ENCODE measurements at places on chromosomes 5 and 9. TPM values are rescaled to one million over a fixed set of nuclear protein-coding genes. Genes with fewer than 3 reads are reported as not detected.
A peak's percentile ranks its signal among the peaks of the same experiment; 100 is the strongest.

GRCh38 chr9:127588740-127589506 is 23.2 kb upstream of the STXBP1 start:
- DNase-seq, result no peak

- no peak for DNase-seq
Observed at GRCh38 chr9:108978205-108978604, 35.1 kb downstream of the CTNNAL1 start.

DNA sequence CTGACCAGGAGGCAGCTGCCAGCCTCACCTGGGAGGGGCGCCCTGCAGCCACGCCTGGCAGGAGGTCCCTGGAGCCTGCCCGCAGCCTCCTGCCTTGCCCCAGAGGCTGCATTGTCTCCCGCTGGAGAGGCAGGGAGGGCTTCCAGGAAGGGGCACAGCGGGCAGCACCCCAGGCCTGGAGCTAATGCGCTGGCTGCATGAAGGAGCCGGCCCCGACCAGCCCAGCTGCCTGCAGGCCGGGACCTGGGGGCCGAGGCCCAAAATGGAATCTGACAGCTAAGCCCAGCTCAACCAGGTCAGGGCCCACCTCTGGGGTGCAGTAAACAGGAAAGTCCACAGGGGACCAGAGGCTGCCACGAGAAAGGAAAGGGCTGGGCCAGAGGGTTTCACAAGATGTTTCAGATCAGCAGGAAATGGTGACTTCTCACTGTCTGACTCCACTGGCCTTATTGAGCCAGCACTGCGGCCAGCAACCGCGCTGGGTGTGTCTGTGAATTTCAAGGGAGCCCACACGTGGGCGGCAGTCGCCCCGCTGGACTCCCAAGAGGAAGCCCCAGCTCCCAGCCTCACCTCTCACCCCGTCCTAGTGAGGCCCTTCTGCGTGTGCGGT is 18.6 kb upstream of the NOTCH1 start:
- no peak for DNase-seq

FOXD1 gene
- 0.58 TPM for total RNA-seq

- no peak for DNase-seq
Observed at GRCh38 chr5:5217371-5217770, 77.2 kb downstream of the ADAMTS16 start.

- no peak for DNase-seq
Observed at GRCh38 chr9:120941046-120941770, 14.6 kb upstream of the TRAF1 start.

GRCh38 chr5:6417657-6418056 is 31.0 kb upstream of the UBE2QL1 start:
- DNase-seq, result no peak

IFNB1 gene
- not detected for total RNA-seq

FCN2 gene
- total RNA-seq, result not detected

- no peak for DNase-seq
Observed at GRCh38 chr5:56492812-56493211, 259.7 kb upstream of the ANKRD55 start.

GRCh38 chr5:54671111-54671531 is 153.6 kb downstream of the SNX18 start:
- DNase-seq, result no peak

GRCh38 chr5:141966275-141966962 is 2.5 kb upstream of the RNF14 start:
- DNase-seq, result no peak

NRARP gene
- 6.3 TPM for total RNA-seq

DNA sequence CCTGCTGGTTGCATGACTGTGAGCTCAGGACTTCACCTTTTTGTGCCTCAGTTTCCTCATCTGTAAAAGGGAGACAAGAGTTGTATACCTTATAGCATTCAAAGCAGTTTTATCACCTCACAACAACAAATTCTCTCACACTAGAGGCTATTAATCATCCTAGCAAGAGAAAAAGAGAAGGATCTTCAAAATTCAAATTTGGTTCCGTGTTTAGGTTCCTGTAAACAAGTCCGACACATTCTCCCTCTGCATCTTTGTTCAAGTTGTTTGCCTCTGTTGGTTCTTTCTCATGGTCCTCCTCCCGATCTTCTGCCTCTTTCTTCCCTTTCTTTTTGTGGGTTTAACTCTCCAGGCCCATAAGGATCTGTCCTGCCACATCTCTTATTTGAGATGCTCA is 218.0 kb downstream of the PIK3R1 start:
- DNase-seq, result no peak

DNA sequence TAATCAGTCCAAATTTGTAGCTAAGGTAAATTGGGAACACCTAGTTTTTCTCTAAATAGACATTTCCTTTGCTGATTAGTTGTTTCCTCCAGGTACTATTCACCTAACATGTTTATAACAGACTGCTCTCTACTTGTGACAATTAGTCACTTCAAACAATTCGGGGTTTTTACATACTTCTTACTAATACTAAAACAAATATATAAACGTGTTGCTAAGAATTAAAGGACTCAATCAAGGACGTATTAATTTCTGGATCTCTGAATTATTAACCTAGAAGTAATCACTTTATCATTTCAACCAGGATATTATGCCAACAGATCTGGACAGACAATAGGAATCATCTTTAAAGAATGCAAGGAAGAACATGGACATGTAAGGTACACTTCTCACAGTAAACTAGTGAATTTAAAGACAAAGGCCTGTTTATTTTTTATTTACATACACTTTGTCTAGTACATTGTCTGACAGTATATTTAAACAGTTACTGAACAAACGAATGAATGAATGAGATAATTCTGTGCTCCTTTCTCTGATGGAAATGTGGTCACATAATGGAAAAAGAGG is 22.3 kb downstream of the PJA2 start:
- no peak for DNase-seq

DNA sequence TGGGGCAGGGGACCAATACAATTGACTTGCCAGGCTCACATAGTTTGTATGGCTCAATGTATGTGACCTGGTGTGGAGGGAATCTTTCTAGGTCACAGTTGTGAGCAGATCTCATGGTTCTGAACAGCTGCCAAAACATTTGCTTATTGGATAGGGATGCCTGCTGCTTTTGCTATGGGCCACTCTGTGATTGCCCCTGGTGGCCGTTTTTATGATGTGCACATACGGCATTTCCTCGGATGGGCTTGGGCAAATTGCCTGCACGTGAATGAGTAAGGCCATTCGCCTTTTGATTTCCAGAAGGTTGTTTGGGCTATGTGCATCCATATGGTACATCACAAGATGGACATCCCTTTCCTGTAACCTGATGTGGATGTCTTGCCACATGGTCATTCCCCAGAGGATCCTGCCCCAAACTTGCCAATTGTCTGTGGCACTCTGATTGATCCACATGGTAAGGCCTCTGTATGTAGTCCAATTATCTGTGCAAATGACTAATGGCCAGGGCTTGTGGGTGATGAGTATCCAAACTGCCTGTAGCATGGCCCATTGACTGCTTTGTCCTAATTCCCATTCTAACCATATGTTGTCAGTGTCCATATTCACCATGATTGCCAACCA is 10.7 kb upstream of the SLC22A4 start:
- DNase-seq, result no peak

- no peak for DNase-seq
Observed at GRCh38 chr5:123264394-123264793, 158.8 kb downstream of the CEP120 start.

CPEB4 gene
- 26.4 TPM for total RNA-seq

DNA sequence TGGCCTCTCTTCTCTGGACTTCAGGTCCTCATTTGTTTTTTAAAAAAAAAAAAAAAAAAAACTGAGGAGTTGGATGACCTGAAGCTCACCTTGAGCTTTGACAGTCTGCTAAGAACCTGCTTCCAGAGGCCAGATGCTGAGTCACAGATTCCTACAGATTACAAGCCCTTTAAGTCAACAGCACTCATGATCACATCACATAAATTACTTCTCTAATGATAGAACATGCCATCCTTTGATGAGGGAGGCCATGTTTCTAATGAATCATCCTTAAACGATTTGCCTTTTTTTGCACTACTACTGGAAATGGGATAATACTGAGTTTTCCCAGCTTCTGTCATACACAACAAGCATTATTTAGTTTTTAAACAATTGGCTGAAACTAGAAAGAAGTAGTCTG is 34.2 kb upstream of the MYOT start:
- DNase-seq, result no peak

- no peak for DNase-seq
Observed at GRCh38 chr5:77031891-77032290, 1.7 kb downstream of the AGGF1 start.

DNA sequence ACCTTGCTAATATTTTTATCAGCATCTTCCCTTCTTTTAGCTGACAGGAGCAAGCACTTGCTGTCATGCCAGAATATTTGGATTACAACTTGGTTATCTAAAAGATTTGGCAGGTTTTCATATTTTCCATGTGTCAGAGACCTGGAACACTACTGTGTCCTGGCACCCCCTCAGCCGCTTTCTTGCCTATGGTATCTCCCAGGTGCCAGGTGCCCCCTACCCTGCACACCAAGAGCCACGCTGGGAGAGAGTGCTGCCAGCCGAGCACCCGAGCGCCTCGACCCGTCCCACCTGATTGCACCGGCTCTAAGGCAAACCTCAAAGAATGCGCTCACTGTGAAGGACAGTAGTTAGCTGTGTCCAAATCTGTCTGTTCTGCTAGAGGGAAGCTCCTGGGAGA is 84.8 kb downstream of the GTF3C4 start:
- no peak for DNase-seq

DNA sequence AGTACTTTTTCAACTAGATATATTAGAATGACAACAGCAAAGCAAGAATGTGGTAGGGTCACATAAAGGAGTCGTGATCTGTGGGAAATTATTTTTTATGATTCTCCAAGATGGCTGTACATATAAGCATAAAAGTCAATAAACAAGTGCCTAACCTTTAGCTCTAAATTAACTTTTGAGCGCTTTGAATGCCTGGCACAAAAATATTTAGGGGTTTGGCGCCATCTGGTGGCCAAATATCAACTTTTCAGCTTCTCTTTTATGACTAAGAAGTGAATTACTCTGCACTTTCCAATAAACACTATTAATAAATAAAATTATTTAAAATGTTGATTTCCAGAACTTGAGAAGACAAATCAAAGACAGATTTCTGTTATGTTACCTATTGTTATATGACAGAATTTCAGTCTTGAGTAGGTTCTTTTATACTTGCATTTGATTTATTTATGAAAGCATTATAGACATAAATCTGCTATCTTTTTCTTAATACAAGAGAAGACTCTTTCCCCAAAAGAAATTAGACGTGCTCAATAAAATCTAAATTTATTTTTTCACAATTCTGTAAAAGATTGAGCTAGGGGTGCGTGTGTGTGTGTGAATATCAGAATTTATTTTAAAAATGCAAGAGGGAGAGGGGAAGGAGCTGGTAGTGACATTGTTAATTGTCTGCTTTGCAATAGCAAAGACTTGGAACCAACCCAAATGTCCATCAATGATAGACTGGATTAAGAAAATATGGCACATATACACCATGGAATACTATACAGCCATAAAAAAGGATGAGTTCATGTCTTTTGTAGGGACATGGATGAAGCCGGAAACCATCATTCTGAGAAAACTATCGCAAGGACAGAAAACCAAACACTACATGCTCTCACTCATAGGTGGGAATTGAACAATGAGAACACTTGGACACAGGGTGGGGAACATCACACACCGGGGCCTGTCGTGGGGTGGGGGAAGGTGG is 36.7 kb upstream of the ARRDC3 start:
- DNase-seq, result peak; percentile 31

SGCD gene
- total RNA-seq, result 106 TPM

DNA sequence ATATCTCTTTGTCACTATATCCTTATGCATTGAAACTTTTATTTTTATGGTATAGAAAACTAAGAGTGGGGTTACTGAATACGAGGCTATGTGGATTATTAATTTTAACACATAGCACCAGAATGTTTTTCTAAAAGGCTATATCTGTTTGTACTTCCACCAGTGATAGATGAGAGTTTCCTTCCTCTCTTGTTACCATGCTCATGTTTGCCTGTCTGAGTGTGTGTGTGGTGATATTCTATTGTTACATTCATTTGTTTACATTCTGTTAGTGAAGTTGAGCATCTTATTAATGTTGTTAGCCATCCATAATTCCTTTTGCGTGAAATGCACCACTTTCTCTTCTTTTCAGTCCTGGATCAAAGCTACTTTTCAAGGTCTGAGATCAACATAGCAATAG is 54.1 kb upstream of the ALDH1A1 start:
- DNase-seq, result no peak

GALT gene
- 25.4 TPM for total RNA-seq

GRCh38 chr5:82821846-82822633 is 255.2 kb downstream of the TMEM167A start:
- DNase-seq, result no peak

ACTBL2 gene
- total RNA-seq, result not detected

DNA sequence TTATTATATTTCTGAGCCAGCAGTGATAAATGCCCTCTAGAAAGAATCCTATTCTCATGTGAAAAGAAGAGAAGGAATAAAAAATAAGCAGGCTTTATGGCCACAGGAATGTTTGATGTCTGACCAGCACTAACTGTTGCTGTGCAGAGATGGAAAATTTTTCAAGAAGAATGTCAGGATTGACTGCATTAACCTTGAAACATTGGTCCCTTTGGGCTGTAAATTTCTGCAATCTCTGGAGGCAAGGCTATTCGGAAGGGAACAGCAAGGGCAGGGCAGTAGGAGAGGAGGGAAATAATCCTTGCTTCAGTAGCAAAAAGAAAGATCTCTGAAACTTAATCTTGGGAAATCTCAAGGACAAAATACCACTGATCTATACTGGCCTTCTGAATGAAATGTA is 415.2 kb downstream of the DNAH5 start:
- DNase-seq, result no peak

GRCh38 chr5:94361832-94362796 is 256.3 kb downstream of the KIAA0825 start:
- no peak for DNase-seq

GRCh38 chr5:124279146-124279876 is 467.1 kb downstream of the ZNF608 start:
- no peak for DNase-seq

DNA sequence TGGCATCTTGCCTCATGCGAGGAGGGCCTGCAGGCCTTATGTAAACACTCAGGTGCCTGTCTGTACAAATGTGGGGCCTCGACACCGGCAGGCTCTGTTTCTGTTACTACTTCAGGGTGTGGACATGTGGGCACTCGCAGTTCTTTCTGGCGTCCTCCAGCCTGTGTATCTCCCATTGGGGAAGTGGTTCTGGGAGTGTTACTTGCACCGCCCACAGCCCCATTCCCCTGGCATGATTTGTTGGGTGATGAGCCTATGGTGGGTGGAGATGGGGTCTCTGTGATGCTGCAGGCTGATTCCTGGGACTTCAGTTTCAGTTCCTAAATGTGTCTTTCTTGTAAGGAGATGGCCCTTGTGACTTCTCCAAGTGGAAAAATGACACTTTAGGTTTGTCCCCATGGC is 82.1 kb upstream of the PITX1 start:
- no peak for DNase-seq

DNA sequence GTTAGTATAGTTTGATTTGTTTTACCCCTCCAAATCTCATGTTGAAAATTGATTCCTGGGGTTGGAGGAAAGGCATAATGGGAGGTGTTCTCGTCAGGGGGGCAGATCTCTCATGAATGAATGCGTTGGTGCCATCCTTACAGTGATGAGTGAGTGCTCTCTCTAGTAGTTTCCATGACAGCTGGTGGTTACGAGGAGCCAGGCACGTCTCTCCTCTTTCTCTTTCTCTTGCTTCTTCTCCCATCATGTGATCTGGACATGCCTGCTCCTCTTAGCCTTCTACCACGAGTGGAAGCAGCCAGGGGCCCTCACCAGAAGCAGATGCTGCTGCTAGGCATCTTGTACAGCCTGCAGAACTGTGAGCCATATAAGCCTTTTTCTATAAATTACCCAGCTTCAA is 454.1 kb downstream of the EFNA5 start:
- no peak for DNase-seq

- no peak for DNase-seq
Observed at GRCh38 chr9:68844157-68844556, 139.1 kb downstream of the PIP5K1B start.

- DNase-seq, result no peak
Observed at GRCh38 chr9:137723783-137724445, 105.1 kb downstream of the EHMT1 start.
